Mesothelial cell of epicardium (in vitro differentiated cells): ENCODE measurements at places on chromosomes 7 and 10. TPM values are rescaled to one million over a fixed set of nuclear protein-coding genes. Genes with fewer than 3 reads are reported as not detected.

FAM180A gene
- not detected in 3 replicates for total RNA-seq

TMEM176A gene
- total RNA-seq = 2.5 to 3.6 TPM (median 3.1 TPM) in 3 replicates

FXYD4 gene
- not detected in 3 replicates for total RNA-seq

- DNase-seq = no peak
These were observed at the start of gene ACHE for GRCh38 chr7:100895701-100895955. TSS of gene ACHE (minus strand) at chr7:100895888. CDS start at chr7:100894232, 1,656 bp downstream.

DNA sequence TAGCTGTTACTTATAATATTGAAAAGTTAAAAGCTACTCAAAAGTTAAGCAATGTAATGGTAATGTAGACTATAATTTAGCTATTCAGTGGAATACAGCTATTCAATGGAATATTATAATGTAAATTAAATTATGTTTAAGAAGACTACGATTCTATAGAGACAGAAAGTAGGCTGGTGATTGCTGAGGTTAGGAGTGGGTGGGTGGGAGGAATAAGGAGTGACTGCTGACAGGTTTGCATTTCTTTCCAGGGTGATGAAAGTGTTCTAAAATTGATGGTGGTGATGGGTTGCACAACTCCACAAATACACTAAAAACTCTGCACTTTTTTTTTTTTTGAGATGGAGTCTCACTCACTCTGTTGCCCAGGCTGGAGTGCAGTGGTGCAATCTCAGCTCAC, 21.4 kb downstream of the DENND2A start:
- DNase-seq = no peak

DNA sequence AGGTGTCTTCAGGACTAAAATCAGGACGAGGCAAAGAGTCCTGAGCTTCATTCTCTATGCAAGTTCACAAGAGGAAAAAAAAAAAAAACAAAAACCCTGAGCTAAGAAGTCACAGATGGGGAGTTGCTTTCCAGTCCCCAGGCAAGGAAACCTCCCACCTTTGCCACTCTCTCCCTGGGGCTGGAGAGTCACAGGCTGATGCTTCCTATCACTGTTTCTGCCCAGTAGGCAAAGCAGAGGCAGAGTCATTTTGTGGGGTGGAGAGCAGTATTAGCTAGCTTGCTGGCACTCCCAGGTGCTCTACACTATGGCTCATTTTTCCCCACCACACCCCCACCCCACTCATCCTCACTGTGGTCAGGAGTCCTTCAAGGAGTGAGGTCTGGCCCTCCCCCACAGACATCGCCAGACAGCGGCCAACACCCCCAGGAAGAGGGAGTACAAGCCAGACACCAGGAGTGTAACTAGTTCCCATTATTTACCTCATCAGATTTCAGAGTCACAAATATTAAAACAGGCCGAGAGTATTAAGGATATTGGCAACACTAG, 34.6 kb upstream of the UNC5B start:
- DNase-seq = no peak

- DNase-seq = no peak
These were observed 113.8 kb downstream of the DYNC2I1 start for GRCh38 chr7:158970132-158970531.

- no peak for DNase-seq
These were observed 247.8 kb downstream of the CREB5 start for GRCh38 chr7:28660132-28660531.

- no peak for DNase-seq
These were observed 50.9 kb upstream of the SGMS1 start for GRCh38 chr10:50674469-50675254.

DNA sequence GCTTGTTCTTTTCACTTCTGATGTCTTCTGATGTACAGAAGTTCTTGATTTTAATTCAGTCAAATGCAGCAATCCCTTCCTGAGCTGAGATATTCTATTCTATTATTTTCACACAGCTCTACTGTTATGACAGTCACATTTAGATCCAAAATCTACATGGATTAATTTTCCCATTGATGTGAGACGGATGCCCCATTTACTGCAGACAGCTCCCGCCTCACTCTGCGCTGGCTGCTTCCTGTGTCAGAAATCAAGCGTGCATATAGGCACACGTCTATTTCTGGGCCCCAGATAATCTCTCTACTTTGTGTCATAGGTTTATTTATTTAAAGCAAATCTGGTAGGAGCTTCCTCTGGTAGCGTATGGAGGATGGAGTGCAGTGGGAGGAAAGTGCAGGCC, 6.7 kb downstream of the BNIP3 start:
- DNase-seq = no peak

GRCh38 chr10:119550827-119551226, 8.3 kb upstream of the RGS10 start:
- no peak for DNase-seq

DNA sequence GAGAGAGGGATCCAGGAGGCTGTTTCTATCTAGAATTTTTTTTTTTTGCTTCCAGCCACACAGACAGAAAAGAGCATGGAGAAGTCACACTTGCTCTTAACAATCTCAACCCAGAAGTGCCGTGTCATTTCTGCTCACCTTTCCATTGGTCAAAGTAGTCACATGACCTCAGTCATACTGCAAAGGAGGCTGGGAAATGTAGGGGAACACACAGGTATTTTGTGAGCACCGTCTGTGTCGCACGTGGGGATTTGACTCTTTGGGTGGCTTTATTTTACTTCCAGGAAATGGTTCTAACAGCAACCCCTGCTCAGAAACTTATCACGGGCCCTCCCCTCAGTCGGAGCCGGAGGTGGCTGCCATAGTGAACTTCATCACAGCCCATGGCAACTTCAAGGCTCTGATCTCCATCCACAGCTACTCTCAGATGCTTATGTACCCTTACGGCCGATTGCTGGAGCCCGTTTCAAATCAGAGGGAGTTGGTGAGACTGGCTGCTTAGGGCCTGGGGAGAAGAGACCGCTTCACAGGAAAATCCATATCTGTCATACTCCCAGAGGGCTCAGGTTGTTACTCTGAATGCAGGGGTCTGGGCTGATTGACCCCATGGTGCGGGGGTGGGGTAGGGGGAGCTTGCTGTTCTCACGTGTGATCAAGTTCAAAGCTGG, 13.1 kb upstream of the CPA1 start:
- no peak for DNase-seq

GRCh38 chr10:112899391-112900065, 50.5 kb upstream of the TCF7L2 start:
- DNase-seq = no peak

- DNase-seq = peak; percentile 24
These were observed 190.3 kb downstream of the DNAJB6 start for GRCh38 chr7:157526913-157527634.

GRCh38 chr10:127041552-127041951, 136.3 kb downstream of the DOCK1 start:
- DNase-seq = no peak

DNA sequence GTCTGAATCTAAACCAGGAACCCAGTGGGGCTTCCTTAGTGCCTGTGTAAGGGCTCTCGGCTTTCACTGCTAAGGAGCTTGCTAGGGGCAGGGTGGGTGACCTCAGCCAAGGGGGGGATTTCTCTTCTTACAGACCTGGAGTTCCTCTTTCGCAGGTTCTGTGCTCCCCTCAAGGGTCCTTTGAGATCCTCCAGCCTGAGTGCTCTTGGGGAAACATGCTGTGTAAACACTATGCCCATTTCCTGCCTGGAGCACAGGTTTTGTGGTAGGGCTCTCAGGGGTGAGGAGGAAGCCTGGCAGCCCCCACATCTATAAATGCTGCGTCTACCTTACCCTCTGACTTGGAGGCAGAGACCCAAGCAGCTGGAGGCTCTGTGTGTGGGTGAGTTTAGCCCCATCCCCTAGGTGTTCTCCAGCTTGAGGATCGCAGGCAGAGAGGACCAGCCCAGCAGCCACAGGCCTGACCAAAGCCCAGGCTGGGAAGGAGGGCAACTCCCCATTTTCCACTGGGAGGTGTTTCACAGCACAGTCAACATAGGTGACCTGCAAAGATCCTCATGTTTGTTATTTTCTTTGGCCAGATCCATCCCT, at the start of gene SFTPA1:
Gene SFTPA1, plus strand, starts transcription at position 339 of the 591 bp plus-strand sequence. CDS start 887 bp downstream, outside the sequence.
- DNase-seq = no peak

DNA sequence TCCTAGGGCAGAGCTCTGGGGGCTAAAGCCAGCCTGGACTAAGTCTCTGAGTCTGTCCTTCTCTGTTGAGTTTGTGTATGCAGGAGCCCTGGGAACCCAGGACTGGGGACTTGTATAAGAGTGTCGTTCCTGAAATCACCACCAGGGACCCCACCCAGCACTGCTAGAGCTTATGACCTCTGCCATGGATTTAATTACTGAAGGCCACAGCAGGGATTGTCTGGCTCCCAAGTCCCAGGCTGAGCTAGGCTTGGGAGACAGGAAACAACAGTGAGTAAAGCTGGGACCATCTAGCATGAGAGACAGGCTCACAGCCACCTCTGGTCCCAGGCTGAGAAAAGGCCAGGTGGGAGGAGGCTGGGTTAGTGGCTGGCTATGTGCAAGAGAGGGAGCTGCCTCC, 1.4 kb upstream of the TSPAN15 start:
- no peak for DNase-seq

- no peak for DNase-seq
These were observed 137.9 kb upstream of the LSM8 start for GRCh38 chr7:118046086-118046485.
